ENCODE measurements at places on chromosomes 5 and 9. TPM values are rescaled to one million over a fixed set of nuclear protein-coding genes. Genes with fewer than 3 reads are reported as not detected.

The IL9 gene
- 136 TPM for total RNA-seq

DNA sequence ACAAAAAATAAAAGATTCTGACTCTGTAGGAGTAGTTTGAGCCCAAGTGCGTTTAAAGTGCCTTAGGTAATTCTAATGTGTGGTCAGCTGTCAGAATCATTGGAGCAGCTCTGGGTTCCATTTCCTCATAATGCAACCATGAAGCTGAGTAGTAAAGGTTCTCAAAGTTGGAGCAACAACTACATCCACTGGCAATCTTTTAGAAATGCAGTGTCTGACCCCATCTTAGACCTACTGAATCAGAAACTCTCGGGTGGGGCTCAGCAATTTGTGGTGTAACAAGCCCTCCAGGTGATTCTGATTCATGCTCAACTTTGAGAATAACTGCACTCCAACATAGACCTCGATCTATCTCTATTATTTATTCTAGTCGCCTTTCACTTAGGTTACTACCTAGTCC lies 7.6 kb upstream of the ALDH1A1 start:
- H3K27ac ChIP-seq: no peak overlapping the region
- peaks cover 3% of the 10 kb centered on the region for H3K27me3 ChIP-seq

DNA sequence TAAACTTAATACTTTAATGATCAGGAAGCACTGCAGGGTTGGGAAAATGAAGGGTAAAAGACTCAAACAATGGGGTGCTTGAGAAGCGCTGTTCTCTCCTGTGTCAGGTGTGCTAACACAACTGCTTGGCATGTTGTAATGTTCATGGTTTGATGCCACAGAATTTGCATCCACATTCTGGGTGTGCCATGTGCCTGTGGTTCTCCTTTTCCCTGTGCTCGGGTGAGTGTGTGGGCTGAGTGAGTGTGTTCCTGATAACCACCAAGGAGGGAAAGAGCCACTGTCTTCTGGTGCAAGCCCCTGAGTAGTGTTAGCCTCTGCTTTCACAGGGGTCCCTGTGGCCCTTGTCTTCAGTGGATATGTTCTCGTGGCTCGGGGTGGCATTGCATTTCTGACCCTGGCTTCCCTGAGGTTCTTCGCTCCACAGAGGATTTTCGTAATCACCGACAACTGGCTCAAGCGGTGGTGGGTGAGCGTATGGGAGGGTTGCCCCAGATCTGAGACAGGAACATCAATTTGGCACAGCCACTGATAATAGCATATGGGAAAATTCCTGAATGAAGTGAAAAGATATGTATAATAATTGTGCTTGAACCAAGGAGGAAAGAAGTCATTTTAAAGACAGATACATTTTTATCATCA lies 102.0 kb downstream of the MVB12B start:
- no peaks in the 10 kb centered on the region for H3K4me1 ChIP-seq
- no peak overlapping the region for H3K4me3 ChIP-seq
- no peaks in the 10 kb centered on the region for H3K27me3 ChIP-seq
- H3K27ac ChIP-seq: no peak overlapping the region

DNA sequence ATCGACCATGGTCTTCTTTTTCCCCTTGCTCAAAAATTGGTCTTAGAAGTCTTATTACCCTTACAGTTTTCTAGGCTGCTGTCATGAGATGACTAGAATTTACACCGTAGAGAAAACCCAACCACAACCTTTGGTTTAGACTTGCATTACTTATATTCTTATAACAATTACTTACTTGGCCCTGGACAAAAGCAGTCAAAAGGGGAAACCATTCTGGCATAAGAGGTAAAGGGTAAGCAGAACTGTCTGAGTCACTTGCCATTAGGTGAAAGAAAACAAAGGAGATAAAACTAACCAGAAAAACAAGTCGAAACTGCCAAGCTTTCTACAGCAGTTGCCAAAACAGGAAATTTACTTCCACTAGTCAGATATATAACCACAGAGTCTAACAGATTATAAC lies 17.9 kb downstream of the TMEM245 start:
- H3K4me1 ChIP-seq: peaks cover 66% of the 10 kb centered on the region
- peak overlapping the region; percentile 38 for H3K4me3 ChIP-seq
- peak overlapping the region; percentile 76 for H3K27ac ChIP-seq
- DNase-seq: no peak

GRCh38 chr5:74919487-74919886 lies 53.3 kb upstream of the FAM169A start:
- no peak for DNase-seq
- no peak overlapping the region for H3K4me3 ChIP-seq
- H3K4me1 ChIP-seq: no peaks in the 10 kb centered on the region

- H3K4me3 ChIP-seq: no peak overlapping the region
- H3K27me3 ChIP-seq: no peaks in the 10 kb centered on the region
- H3K27ac ChIP-seq: no peak overlapping the region
- peaks cover 9% of the 10 kb centered on the region for H3K4me1 ChIP-seq
- peaks cover 35% of the 10 kb centered on the region for H3K36me3 ChIP-seq
- no peak for DNase-seq
Observed at GRCh38 chr5:95543017-95543705, 11.6 kb downstream of the SKIC3 start.

The ZNG1C gene
- 35.1 TPM for total RNA-seq

- DNase-seq: peak; percentile 94
- peak overlapping the region; percentile 69 for H3K4me3 ChIP-seq
- peak overlapping the region; percentile 97 for H3K27ac ChIP-seq
- H3K27me3 ChIP-seq: no peaks in the 10 kb centered on the region
Observed at GRCh38 chr5:157271740-157272271, 5.9 kb downstream of the CYFIP2 start.

DNA sequence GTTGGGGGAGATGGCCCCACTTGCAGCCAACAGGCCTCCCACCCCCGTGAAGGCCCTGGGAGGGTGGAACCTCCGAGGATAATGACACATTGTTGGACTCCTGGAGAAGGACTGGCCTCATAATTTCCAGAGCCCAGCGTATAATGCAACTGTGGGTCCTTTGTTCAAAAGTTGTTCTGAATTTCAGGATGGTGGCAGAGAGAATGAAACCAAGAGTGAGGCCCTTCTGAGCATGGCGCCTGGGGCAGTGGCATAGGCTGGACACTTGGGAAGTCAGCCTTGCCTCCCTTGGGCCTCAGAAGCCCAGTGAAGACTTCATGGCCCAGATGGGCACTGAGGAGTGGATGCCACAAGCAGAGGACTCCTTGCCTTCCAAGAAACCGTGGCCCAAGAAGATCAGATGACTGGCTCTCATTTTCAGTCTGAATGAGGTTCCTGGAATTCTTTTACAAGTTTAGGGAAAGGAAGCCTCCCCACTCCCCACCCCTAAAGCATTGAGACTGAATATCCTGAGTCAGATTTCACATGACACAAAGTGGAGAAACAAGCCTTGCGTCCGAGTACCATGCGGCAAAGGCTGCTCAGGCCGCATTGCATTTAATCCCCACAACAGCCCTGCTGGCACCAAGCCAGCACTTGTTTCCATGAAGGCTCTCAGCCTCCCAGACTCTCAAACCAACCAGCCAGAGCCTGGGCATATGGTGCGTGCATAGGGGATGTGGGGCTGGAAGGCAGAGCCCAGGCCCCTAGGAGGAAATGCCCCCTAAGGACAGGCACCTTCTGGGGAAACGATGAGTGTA lies 96.7 kb upstream of the SMIM23 start:
- peaks cover 2% of the 10 kb centered on the region for H3K27me3 ChIP-seq
- no peak overlapping the region for H3K4me3 ChIP-seq
- H3K4me1 ChIP-seq: no peaks in the 10 kb centered on the region
- no peaks in the 10 kb centered on the region for H3K36me3 ChIP-seq
- H3K27ac ChIP-seq: no peak overlapping the region
- DNase-seq: no peak

GRCh38 chr5:120539471-120539870 lies 75.4 kb downstream of the PRR16 start:
- no peak for DNase-seq
- no peaks in the 10 kb centered on the region for H3K27me3 ChIP-seq
- H3K36me3 ChIP-seq: no peaks in the 10 kb centered on the region
- no peaks in the 10 kb centered on the region for H3K4me1 ChIP-seq

DNA sequence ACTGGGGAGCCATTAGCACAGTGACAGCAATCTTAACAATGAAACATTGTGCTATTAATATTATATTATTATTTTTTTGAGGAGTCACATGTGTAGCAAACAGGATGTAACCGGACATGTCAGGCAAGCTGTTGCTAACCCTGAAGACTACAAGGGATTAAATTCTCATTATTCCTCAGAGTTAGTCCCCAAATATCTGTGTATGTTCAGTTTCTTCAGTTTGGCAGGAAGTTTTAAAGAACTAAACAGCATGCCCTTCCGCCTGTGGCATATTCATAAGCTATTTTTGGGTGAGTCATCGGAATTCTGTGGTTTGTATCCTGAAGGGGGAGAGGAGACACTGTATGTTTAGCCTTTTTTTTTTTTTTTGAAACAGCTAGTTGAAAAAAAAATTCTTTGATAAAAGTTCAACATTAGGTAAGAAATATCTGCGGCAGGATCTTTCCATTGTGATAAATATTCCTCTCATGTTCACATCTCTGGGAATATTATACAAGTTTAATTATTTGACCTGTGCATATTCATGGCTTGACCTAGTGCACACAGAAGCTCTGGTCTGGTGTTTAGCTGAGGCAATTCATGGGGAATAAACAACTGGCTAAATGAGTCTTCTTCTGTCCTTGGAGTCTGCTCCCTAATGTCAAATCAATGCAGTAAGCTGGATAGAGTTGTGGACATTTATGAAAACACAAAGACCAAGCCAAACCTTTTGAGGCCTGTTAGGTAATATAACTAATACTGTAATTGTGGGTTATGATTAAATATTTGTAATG lies 202.7 kb upstream of the CDKN2B start:
- no peak overlapping the region for H3K4me3 ChIP-seq
- peaks cover 32% of the 10 kb centered on the region for H3K4me1 ChIP-seq
- no peaks in the 10 kb centered on the region for H3K36me3 ChIP-seq
- no peak overlapping the region for H3K27ac ChIP-seq

DNA sequence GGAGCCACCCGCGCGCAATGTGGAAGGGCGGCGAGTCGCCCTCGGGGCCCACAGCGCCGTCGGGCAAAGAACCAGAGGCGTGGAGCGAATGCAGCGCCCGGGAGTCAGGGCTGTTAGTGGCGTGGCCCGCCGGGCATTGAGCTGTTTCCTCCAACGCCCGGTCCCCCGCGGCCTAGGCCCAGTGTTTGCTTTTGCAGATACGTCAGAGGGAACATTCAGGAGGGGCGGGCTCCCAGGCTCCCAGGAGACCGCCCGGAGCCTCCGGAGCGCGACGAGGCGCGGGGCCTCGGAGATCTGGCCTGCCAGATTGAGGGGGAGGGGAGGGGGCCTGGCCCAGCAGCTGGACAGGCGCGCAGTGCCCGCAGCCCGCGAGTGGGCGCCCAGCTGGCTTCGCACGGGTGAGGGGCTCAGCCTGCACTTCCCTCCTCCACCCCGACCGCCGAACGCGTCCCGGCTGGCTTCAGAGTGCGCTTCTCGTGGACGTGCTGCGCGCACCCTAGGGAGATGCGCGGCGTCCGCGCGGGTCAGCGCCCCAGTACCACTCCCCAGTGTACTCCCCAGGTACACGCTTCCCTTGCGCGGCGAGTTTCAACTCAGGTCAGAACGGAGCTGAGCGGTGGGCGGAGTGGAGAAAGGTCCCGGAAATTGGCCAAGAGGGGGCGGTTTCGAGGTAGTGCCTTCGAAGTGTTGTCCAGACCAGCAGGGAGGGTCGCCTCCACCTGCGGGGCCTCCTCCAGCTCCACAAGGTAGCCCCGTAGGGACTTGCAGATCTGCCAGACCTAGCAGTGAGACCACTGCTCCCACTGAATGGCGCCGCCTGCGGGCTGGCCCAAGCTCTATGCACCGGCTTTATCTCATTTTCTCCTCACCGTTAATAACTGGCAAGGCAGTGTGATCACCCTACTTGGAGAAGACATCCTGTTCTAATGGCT lies 130.4 kb downstream of the TMEM174 start:
- H3K27me3 ChIP-seq: peaks cover 80% of the 10 kb centered on the region
- DNase-seq: no peak
- no peak overlapping the region for H3K4me3 ChIP-seq
- peaks cover 15% of the 10 kb centered on the region for H3K4me1 ChIP-seq

The PCDHGB2 gene
- 0.10 TPM for total RNA-seq

The PCDHB5 gene
- total RNA-seq: not detected

DNA sequence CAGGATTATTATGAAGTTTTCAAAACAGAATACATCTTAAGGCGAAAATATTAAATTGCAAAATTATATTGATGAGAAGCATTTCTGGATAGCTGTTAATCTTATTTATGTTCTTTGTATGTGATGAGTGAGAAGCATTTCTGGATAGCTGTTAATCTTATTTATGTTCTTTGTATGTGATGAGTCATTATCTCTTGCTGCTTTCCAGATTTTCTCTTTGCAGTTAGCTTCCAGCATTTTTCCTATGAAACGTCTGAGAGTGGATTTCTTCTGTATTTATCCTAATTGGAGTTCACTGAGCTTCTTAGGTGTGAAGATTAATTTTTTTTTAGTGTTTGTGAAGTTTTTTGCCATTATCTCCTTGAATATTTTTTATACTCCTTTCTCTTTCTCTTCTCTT lies 8.2 kb downstream of the TMEM232 start:
- no peak overlapping the region for H3K27ac ChIP-seq
- H3K4me1 ChIP-seq: no peaks in the 10 kb centered on the region
- peaks cover 2% of the 10 kb centered on the region for H3K27me3 ChIP-seq
- H3K4me3 ChIP-seq: no peak overlapping the region
- DNase-seq: no peak
- H3K36me3 ChIP-seq: no peaks in the 10 kb centered on the region

DNA sequence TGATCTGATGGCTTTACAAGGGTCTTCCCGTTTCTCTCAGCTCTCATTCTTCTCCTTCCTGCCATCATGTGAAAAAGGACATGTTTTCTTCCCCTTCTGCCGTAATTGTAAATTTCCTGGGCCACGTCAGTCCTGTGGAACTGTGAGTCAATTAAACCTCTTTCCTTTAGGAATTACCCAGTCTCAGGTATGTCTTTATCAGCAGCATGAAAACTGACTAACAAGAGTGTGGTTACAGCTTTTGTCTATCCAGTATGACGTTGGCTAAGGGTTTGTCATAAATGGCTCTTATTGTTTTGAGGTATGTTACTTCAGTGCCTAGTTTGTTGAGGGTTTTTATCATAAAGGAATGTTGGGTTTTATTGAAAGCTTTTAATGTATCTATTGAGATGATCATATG lies 501.6 kb downstream of the CAAP1 start:
- no peak overlapping the region for H3K27ac ChIP-seq
- no peak overlapping the region for H3K4me3 ChIP-seq
- DNase-seq: no peak
- H3K27me3 ChIP-seq: no peaks in the 10 kb centered on the region
- no peaks in the 10 kb centered on the region for H3K4me1 ChIP-seq

- peaks cover 25% of the 10 kb centered on the region for H3K27me3 ChIP-seq
- H3K27ac ChIP-seq: no peak overlapping the region
- no peaks in the 10 kb centered on the region for H3K36me3 ChIP-seq
- H3K4me3 ChIP-seq: no peak overlapping the region
- DNase-seq: no peak
Observed at GRCh38 chr5:1944408-1944807, 61.7 kb upstream of the IRX4 start.

The FOCAD gene
- total RNA-seq: 37.1 TPM

DNA sequence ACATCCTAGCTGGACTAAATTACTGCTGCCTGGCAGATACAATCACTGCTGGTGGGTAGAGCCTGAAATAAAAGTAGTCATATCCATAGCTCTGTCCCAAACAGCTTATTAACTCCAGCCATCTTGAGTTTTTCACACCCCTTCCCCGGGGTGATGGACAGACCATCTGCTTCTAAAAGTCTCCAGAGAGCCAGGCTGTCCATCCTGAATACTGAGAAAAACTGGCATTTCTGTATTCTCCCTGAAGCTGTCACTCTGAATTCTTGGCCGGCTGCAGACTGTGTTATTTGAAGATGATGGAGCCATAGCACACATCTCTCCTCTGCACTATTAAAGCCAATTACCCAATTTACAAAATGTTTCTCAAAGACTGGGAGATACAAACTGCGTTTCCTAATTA lies 118.6 kb downstream of the GABBR2 start:
- H3K27me3 ChIP-seq: peaks cover 11% of the 10 kb centered on the region
- no peak overlapping the region for H3K27ac ChIP-seq
- no peaks in the 10 kb centered on the region for H3K36me3 ChIP-seq
- DNase-seq: no peak
- no peaks in the 10 kb centered on the region for H3K4me1 ChIP-seq

The PTGR1 gene
- 4.7 TPM for total RNA-seq
